ENCODE measurements at places on chromosomes 13 and 19. TPM values are rescaled to one million over a fixed set of nuclear protein-coding genes. Genes with fewer than 3 reads are reported as not detected.

CFAP97D2 gene
- total RNA-seq = not detected

SYDE1 gene
- 7.7 TPM for total RNA-seq

GIPC3 gene
- 1.4 TPM for total RNA-seq

ZNF728 gene
- not detected for total RNA-seq

APOC4 gene
- total RNA-seq = not detected

RFPL4A gene
- total RNA-seq = 3.4 TPM

ZNF222 gene
- total RNA-seq = 3.5 TPM

RASL11A gene
- 1.2 TPM for total RNA-seq

ZNF433 gene
- total RNA-seq = 2.0 TPM

MED16 gene
- 20.2 TPM for total RNA-seq

CYP2A6 gene
- not detected for total RNA-seq

GRCh38 chr13:111539791-111540446 is 219.5 kb downstream of the TEX29 start:
- no peak for DNase-seq

GRCh38 chr13:98910501-98910951 is 67.3 kb downstream of the DOCK9 start:
- DNase-seq = peak; percentile 96

DNA sequence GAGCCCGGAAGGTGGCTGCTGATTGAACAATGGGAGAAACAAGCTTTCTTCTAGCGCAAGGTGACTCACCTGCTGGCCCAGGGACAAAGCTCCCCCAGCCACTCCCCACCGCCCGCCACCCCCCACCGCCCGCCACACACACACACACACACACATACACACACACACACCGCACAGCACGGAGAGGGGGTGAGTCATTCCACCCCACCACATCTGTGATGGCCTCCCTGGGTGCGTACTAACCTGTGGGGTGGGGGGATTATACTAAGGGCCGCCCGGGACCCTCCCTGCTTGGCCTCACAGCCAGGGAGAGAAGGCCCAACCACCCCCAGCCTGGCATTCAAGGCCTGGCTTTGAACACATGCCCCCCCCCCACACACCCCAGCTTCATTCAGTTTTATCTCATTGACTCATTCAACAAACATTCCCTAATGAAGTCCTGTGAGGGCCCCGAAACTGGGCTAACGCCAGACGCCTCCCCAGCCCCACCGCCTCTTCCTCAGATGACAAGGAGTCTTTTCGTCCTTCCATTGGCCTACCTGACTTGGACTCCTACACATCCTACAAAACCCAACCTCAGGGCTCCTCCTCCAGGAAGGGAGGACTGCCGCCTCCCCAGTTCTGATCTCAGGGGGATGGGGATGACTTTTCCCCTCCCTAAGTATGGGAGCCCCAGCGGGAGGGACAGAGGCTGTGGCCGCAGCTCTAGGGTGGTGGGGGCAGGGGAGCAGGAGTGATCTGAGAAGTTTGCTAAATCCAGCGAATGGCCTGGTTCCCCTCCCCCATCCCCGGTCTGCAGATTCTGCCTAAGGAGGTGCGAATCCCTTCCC is 5.8 kb upstream of the ONECUT3 start:
- peak; percentile 33 for DNase-seq

- DNase-seq = peak; percentile 87
Observed at GRCh38 chr13:77305266-77305665, 21.6 kb downstream of the MYCBP2 start.

DNA sequence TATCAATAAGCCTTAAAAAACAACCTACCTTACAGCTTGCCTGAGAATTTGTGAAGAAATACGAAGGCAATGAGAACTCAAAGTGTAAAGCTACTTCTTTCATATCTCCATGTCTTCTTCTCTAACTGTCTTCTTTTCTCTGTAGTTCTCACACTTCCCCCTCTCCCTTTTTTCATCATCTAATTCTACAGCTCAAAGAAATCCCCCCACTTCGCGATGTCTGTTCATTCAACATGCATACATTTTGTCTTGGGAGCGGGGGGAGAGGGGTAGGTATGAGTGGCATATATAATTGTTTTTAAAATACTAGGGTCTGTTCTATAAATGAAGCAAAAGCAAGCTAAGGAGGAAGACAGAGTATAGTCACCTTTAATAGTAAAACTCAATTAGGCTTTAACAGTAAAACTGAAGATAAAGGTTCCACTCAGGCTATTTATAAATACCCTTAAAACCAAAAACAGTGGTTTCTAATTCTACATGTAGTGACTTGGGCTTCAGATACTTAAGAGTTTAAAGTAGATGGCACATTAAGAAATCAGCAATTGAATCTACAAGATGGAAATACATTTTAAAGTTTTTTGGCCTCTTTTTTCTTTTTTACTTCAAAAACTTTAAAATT is 106.9 kb downstream of the KLF12 start:
- no peak for DNase-seq

GRCh38 chr13:33745370-33746324 is 72.3 kb upstream of the RFC3 start:
- DNase-seq = no peak

DNA sequence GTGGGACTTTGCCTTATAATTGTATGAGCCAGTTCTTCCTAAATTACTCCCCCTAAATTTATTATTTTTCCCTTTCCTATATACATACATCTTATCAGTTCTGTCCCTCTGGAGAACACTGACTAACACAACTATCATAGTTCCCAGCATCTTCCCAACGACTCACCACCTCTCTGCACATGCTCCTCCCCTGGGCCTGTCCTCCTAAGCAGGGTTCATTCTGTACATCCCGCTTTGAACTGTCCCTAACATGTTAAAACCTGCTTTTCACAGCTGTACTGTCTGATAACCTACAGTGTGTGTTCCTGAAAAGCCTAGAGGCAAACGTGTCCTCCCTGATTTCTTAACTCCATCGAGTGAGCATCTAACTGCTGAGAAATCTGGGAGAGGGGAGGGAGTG is 141.7 kb downstream of the EFNB2 start:
- no peak for DNase-seq

DNA sequence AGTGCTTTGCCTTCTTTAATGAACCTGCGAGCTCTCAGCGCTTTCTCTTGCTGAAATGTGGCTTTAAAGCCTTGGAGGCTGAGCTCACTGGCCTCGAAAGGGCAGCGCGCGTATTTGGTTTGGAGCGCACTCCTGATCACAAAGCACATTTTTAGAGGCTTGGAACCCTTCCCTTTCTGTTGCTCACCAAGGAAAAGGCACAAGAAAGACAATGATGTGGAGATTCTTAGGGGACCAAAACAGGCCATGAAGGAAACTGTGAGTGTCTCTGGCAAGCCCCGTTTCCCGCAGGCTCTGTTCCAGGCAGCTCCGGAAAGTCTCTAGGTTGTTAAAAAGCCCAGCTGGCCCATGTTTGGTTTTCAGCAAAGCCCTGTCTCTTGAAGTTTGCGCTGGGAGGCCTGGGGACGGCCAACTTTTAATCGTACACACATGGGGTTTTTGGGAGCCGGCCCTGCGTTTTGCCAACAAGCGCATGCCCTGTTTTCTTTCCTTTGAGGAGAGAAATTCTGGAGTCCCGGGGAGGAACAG is 9.4 kb upstream of the SPC24 start:
- DNase-seq = peak; percentile 56

GRCh38 chr13:46178143-46178542 is 3.8 kb downstream of the LCP1 start:
- DNase-seq = no peak

GRCh38 chr13:40910324-40911050 is 108.6 kb downstream of the ELF1 start:
- DNase-seq = no peak

GRCh38 chr13:93789058-93789457 is 562.5 kb downstream of the GPC6 start:
- no peak for DNase-seq

DNA sequence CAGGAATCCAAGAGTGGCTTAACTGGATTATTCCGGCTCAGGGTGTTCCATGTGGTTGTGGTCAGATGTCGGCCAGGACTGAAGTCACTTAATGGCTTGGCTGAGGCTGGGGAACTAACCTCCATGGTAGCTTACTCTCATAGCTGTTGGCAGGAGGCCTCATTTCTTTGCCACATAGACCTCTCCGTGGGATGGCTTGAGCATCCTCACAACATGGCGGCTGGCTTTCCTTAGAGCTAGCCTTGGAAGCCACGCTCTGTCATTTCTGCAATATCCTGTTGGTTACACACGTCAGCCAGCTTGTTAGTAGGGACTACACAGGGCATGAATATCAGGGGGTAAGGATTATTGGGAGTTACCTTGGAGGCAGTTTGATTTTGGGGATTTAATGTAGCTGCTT is 5.1 kb downstream of the CRX start:
- no peak for DNase-seq

DNA sequence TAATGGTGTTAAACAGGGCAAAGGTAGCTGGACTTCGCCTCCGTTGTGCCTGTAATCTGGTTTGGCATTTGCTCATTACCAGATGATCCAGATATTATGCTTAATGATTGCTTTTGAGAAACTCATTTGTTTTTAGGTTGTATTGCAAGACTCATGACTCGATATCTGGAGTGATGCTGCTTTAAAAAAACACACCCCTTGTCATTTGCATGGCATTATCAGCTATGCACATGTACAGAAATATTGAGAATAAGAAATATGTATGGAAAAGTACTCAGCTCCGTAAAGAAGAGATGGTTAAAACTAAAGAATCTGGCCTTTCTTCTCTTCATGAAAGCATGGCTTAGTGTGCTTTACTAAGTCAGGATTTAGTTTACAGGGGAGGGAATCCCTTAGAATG is 95.0 kb downstream of the ARHGEF7 start:
- no peak for DNase-seq

- no peak for DNase-seq
Observed at GRCh38 chr19:18737337-18737953, 53.7 kb downstream of the COMP start.

DNA sequence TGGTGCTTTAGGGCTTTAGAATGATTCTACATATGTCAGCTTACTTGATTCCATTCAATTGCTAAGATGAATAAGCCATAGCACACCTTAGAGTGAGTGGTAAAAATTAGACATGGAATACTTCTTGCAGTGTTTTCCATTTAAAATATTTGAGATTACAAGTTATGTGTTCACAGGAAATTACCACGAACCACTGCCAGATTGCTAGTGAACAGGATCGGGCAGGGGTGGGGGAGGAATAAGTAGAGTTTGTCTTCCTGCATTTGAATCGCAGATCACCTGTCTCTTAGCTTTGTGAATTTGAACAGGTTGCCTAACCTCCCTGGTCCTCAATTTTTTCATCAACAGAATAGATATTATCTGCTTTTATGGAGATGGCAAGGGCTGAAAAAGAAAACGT is 124.6 kb downstream of the GGACT start:
- peak; percentile 61 for DNase-seq

GRCh38 chr19:4134351-4134750 is 10.4 kb upstream of the MAP2K2 start:
- no peak for DNase-seq

- DNase-seq = no peak
Observed at GRCh38 chr13:67880916-67881315, 650.8 kb upstream of the PCDH9 start.

- peak; percentile 3 for DNase-seq
Observed at GRCh38 chr13:49908637-49909036, 27.5 kb downstream of the SPRYD7 start.

- DNase-seq = no peak
Observed at GRCh38 chr13:113064534-113065405, 40.8 kb upstream of the F7 start.

- DNase-seq = no peak
Observed at GRCh38 chr13:113397608-113398425, 33.9 kb upstream of the GRTP1 start.

- DNase-seq = no peak
Observed at GRCh38 chr19:33299051-33299688, 3.2 kb downstream of the CEBPA start.

DNA sequence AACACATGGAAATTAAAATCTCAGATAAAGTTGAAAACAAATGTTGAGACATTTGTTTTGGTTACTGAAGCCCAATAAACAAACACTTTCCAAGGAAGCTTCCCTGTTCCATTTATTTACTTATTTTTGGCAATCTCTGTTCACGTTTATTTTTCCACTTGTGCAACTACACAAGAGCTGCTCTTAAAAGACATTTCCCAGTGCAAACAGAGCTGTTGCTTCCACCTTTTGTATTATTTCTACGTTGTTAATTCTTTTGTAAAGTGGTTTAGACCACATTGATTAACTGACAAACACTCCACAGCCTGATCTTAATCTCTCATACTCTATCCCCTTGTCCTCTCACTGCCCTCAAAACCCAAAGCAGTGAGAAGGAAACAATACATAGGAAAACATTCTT is 757.6 kb downstream of the LIG4 start:
- DNase-seq = peak; percentile 33

DNA sequence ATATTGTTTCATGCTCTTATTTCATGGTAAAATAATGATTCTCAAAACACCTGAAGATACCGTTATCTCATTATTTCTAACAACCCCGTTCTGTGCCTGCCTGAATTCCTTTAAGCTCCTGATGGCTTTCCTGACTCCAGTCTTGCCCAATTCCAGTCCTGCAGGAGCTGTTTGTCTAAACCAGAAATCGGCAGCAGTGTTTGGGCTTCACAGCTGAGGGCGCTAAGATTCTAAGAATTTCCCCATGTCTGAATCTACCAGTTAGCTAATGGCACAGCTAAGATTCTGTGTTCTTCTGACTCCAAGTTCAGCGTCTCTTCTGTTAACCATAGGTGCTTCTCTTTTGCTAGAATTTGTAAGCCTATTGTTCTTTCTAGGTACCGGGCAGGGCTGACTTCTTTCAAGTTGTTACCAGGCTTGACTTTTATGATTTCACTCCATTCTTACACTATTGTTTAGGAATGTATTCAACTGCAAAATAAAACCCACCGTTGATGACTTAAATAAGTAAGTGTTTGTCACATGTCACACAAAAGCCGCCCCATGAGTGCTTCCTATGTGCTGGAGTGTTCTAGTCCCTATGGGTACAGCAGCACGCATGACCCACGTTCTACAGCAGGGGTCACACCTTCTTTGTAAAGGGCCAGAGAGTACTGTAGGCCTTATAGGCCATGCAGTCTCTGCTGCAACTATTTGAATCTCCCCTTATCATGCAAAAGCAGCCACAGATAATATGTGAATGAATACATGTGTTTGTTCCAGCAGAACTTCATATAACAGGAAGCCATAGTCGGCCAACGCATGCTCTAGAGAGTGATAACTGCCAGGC is 168.3 kb upstream of the RNF113B start:
- DNase-seq = no peak

DNA sequence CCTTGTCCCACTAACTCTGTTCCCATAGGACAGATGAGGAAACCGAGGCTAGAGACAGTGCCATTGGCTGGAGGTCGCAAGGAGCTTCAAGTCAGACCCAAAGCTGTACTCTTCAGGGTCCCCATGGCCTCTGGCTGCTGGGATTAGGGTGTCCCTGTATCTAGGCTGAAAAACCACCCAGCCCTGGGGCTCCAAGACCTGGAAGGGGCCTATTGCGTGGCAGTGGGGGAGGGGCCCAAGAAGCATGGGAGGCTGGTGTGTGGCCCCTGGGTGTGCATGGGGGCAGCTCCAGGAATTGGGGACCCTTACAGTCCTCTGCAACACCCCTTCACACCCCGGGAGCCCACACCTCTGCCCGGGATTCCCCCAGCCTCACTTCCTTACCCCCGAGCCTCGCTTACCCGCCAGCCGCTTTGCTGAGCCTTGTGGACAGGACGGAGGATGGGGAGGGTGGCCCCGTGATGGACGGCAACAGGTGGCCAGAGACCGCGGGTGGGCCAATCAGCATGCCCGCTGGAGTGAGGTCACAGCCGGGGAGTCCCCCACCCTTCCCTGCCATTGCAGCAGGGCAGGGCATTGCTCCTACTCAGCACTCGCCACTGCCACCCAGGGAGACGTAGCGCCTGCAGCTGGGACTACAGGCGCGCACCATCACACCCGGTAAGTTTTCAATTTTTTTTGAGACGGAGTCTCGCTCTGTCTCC is at the start of gene JSRP1:
Gene JSRP1 (minus strand): TSS at position 436 of the 704 bp plus-strand sequence. CDS start 1,103 bp downstream, outside the sequence.
- no peak for DNase-seq
